ENCODE measurements at places on chromosomes 5 and 9.

GRCh38 chr9:11726659-11727058, 966.5 kb upstream of the TYRP1 start:
- DNase-seq: no peak

DNA sequence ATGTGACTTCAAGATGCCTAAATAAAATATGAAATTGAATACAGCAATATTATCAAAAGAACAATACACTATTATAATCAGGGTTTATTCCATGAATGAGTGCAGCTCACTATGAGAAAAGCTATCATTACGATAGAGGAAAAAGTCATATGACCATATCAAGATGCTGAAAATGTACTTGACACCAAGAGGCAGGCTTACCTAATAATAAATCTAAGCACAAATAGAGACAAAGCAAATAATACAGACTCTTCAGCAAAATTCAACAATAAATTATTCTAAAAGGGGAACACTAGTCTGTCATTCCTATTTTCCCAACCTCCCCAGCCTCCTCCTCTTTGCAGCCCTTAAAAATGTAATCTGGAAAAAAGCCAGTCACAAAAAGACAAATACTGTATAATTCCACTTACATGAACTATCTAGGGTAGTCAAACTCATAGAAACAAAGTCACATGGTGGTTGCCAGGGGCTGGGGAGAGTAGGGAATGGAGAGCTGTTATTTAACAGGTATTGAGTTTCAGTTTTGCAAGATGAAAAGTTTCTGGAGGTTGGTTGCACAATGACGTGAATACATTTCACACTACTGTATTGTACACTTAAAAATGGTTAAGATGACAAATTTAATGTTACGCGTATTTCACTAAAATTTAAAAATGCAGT, 148.4 kb downstream of the NFIB start:
- DNase-seq: no peak

GRCh38 chr9:3516667-3517330, 9.0 kb downstream of the RFX3 start:
- DNase-seq: no peak

DNA sequence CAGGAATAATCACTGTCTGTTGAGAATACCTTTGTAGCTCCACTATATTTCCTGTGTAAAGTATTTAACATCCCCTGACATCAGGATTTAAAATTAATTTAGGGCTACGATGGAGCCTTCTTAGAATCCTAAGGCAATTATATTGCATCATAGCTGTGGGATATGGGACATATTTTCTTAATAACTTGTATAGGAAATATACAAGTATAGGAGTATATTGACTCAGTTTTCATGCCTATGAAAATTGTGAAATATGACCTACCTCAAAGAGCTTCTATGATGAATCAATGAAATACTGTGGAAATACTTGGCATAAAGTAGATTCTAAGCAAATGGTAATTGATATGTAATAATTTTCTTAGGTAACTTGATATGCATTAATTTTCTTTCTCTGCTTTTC, 221.0 kb upstream of the KLF4 start:
- DNase-seq: no peak

Measured in activated CD4-positive, alpha-beta T cell treated with anti-CD3 and anti-CD28 coated beads, Interleukin-10, Interleukin-2, amounts not matched to agents 100 ng/mL and 50 ng/mL, durations not matched to agents 16 hours and 8 hours (primary cell).